ENCODE measurements at places on chromosomes 1 and 21.

DNA sequence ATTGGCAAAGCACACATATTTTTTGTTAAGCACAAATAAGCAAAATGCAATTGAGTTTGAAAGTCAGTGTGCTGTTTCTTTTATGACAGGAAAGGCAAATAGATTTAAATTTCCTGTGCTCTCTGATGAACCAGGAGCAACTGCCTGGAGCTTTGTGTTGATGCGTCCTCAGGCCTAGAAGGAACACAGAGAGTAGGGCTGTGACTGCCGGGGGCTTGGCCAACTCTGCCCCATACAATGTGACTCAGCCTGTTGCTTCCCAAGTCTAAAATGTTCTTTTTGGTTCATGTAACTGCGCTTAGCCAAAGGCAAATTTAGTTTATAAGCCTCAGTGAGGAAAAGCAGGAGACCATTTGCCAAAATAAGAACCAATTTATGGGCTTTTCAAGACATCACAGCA lies 37.5 kb downstream of the TOR1AIP2 start:
- DNase-seq = no peak

DNA sequence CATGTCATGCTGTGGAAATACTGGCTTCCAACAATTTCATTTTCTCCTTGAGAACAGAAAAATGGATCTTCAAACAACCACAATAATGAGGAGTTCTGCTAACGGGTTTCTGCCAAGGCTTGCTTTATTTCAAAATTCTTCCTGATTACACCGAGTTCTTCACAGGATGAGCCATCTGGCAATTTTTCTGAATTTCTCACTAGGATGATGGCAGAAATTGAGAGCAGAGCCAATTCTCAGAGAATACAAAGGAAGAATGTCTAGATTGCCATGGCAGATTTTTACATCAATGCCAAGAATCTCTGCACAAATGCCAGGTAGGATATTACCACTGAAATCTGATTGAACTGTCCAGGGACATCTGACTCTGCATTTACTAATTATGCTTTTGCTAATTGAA lies 619.0 kb upstream of the CHRM3 start:
- no peak for DNase-seq

- DNase-seq = no peak
Measured at GRCh38 chr1:31957701-31958674, 19.8 kb upstream of the PTP4A2 start.

DNA sequence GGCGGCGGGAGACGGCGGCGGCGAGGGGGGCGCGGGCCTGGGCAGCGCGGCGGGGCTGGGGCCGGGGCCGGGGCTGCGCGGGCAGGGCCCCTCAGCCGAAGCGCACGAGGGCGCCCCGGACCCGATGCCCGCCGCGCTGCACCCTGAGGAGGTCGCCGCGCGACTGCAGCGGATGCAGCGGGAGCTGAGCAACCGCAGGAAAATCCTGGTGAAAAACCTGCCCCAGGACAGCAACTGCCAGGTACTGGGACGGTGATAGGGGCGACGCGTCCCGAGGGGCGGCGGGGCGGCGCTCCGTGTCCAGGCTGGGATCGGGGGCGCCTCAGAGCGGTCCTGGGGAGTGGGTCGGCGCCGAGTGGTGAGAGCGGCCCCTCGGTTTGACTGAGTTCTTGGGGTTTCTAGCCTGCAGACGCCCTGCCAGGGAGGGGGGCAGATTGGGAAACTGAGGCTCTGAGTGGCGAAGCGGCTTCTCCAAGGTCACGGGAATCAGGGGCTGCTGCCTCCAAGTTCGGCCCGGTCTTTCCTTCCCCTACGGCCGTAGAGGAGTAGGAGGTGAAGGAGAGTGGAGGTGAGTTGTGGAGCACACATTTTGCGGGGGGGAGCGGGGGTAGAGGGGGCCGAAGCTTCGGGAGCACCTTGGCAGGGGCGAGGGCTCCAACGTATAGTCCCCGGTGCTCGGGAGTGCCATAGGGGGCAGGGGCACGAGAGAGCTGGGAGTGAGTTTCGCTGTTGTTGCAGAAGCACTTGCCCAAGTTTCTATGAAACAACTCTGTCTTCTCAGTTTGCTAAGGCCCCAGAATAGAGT lies 508 bp downstream of the RAVER2 start:
- peak; percentile 40 for DNase-seq

GRCh38 chr1:204991342-204991844 lies 51.6 kb upstream of the CNTN2 start:
- no peak for DNase-seq

DNA sequence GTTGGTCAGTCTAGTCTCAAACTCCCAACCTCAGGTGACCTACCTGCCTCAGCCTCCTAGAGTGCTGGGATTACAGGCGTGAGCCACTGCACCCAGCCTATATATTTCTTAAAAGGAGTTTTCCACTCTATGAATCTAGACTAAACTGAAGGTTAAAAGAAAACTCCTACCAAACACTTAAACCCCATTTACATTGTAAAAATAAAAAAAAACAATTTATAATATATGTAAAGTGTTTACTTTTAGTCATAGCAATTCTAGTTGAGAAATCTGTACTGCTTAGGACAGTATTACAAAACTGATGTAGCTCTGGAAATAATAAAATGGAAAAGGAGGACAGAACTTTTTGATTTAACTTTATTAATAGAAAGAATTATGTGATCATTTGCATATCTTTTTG lies 9.5 kb downstream of the ASB17 start:
- DNase-seq = no peak

GRCh38 chr1:59391212-59392179 lies 94.6 kb downstream of the FGGY start:
- DNase-seq = no peak
